Caki2 (cell line): ENCODE measurements at places on chromosomes 5 and 9.

DNA sequence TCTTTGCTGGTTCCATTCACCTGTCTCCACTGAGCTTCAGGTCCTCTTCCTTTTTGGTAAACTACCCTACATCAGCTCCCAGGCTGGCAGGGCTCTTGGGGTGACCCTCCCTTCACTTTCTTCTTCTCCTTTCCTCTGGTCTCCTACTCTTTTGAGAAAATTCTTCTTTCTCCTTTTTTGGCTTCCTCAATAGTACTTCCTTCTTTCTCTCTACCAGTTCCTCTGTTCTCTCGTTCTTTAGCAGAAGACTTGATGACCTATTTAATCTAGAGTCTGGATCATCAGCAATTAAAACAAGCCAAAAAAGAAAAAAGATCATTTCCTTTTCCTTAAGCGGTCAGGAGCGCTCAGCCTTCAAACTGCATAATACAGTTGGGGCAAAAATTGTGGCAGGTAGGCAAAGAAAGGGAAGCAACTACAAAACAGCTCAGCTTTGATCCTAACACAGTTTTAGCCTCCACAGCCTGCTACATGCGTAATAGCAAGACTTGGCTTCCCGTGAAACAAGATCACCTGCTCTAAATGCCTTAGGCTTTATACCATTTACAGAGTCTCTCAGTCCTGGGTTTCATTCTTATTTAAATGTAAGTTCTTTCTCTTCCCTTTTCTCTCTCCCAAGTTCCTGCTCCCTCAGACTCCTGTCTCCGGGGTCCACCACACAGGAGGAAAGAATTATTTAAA lies 14.0 kb upstream of the GSN start:
- no peak for DNase-seq

DNA sequence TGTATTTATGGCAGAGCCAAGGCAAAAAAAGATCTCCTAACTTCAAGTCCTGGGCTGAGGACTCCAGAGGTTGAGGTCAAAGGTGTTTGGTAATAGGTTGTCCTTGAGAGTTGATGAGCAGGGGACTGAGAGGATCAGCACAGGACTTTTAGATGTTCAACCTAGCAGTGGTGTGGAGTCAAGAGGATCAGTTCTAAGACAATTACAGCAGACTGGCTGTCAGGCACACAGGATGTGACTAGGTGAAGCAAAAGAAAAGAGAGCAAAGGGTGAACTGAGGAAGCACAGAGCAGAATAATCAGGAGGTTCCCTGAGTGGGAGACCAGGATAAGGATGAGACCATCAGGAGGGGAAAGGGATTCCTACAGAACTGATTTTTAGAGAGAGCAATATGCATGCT lies 10.9 kb downstream of the GZMA start:
- no peak for DNase-seq

- peak; percentile 24 for DNase-seq
Observed at GRCh38 chr9:806285-807156, 35.0 kb upstream of the DMRT1 start.

DNA sequence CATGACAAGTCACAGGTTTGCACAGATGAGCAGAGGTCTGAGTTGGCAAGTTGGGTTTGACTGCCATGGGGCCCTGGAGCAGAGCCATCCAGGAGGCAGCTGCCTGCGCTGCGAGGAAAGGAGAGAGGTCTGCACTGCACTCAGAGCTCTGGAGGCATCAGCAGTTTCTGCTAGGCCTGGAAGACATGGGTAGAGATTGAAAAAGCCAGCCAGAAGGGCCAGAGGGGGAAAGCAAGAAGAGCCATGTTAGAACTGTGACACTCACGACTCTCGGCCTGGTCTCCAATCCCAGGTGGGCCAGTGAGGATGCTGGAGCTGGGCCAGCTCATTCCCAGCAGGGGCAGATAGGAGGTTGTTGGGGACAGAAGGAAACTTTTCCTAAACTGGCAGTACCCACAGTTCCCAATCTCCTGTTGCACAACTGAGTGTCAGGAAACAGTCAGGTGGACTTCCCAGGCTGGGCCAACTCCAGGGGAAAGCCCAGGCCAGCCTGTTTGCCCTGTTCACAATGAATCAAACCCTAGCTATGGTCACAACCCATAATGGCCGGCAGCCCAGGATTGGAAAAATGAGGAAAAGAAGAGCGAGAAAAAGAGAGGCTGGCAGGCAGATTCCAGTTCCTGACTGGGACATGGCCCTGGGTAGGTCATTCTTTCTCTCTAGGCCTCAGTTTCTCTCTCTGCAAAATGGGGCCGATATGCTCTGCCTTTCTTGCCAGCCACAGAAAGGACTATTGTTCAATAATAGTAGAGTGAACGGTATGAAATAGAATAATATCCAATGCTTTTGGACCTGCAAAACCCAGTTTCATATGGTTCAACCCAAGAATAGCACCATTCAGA lies 7.8 kb upstream of the ORM1 start:
- DNase-seq: no peak

DNA sequence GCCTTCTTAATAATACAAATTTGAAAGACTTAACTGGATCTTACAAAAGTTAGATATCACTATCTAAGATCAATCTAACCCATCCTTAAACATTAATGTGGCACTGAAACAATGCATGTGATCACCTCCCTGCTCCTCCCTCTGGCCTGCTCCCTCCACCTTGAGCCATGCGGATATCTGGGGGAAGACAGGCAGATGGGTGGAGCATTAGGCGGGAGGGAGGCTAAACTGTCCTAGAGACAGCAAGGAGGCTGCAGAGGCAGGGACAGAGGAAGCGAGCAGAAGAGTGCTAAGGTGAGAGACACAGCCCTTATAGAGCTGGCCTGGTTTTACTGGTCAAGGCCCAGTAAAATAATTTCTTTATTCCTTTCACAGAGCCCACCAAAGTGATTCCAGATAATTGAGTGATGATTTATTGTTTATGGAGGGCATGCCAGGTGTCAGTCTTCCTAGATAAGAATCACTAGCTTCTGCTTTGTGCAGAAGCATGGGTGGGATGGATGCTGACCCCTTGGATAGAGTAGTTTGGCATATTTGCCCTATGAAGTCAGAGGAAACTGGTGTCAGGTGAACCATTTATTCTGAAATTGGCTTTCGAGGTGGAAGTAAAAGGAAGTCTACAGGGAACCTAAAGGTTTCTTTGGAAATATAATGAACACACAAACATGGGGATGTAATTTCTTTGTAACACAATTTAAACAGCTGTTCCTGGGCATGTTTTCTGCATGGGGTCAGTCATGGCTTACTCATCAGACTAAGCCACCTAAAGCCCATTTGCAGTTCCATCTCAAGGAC lies 188.3 kb downstream of the GNAQ start:
- no peak for DNase-seq

- DNase-seq: no peak
Observed at GRCh38 chr5:68037546-68037945, 178.0 kb upstream of the PIK3R1 start.

DNA sequence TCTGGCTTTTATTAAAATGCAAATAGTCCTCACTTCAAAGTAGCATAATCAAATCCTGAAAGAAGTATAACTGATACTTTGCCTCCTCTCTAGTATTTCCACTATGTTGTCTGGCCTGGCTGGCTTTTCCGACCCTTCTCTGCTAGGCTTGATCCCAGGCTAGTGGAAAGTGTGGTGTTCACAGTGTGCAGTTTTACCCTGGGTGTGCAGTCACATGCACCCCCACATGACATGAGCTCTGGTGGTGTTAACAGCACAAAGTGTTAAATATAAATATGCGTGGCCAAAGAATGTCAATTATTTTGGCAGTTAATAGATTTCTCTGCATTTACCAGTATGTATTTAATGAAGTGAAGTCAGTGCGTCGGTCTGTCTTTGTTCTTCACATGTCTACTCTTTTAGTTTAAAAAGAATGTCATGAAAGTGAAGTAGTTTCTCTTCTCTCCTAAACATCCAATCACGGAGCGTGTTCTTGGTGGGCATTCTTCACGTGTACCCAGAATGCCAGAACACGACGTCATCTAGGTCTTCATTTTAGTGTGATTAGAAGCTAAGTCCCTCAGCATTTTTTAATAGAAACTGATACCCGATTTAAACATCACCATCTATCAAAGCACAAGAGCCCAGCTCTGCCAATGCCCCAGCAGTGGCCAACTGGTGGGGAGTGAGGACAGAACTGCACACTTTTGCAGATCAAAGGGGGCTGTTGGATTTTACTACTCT lies 286.4 kb downstream of the FANCC start:
- DNase-seq: no peak

DNA sequence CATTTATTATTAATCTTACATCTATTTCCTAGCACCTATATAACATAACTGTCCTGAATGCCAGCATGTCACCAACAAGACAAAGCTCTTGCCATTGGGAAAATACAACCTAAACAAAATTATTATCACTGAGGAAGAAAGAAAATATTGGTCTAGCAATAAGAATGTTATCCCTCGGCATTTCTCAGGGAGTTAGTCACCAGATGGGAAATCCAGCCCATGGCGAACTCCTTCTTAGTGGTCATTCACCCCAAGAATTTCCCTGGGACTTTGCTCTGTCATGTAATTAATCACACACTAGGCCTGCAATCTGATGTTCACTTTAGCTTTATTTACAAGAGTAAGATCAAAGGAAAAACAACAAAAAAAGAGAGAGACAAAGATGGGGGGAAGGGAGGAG lies 56.1 kb upstream of the TAS2R1 start:
- DNase-seq: peak; percentile 64

- no peak for DNase-seq
Observed at GRCh38 chr5:95076395-95077185, 208.3 kb downstream of the MCTP1 start.

- no peak for DNase-seq
Observed at GRCh38 chr9:7906783-7907550, 107.4 kb upstream of the DMAC1 start.

DNA sequence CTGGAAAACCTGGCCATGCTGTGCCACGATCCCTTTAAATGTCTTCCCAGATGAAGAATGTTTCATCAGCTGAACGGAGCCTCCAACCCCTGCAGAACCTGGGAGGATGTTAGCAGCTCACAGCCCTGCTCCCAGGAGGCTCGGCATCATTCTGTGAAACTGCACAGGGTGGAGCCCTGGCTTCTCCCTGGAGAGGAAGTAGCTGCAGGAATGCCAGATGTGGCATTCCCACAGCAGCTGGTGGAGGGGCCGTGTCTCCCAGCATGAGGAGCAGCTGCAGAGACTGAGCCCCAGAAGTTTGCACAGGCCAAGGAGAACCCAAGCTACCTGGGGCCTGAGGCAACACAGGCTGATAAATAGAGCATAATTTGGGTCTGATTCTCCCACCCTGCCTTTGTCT lies 165.8 kb upstream of the MAP3K1 start:
- no peak for DNase-seq

- no peak for DNase-seq
Observed at GRCh38 chr5:151739939-151740335, 18.5 kb downstream of the ATOX1 start.

GRCh38 chr9:105154723-105155191 lies 89.7 kb upstream of the SLC44A1 start:
- peak; percentile 59 for DNase-seq

DNA sequence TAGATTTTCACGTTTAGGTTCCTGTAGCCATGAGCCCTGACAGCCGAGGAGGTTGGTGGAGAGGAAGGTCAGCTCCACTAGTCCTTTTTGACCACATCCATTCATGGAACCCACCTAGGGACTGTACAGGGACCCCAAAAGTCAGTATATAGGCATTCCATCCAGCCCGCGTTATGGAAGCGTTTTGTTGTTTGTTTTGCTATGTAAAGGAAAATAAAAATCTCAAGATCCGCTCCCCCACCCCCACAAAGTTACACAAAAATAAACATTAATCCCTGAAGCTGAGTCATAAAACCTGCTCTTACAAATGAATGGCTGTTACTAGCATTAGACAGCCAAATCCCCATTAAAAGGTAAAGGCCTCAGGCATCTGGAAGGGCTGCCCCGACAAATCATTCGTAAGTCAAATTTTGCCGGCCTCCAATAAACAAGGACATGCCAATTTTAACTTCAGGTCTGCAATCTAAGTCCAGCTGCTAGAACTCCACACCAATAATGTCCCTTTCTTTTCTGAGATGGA lies 292.9 kb downstream of the MED10 start:
- no peak for DNase-seq

- DNase-seq: peak; percentile 52
Observed at GRCh38 chr5:170614720-170615119, 110.9 kb downstream of the KCNIP1 start.

DNA sequence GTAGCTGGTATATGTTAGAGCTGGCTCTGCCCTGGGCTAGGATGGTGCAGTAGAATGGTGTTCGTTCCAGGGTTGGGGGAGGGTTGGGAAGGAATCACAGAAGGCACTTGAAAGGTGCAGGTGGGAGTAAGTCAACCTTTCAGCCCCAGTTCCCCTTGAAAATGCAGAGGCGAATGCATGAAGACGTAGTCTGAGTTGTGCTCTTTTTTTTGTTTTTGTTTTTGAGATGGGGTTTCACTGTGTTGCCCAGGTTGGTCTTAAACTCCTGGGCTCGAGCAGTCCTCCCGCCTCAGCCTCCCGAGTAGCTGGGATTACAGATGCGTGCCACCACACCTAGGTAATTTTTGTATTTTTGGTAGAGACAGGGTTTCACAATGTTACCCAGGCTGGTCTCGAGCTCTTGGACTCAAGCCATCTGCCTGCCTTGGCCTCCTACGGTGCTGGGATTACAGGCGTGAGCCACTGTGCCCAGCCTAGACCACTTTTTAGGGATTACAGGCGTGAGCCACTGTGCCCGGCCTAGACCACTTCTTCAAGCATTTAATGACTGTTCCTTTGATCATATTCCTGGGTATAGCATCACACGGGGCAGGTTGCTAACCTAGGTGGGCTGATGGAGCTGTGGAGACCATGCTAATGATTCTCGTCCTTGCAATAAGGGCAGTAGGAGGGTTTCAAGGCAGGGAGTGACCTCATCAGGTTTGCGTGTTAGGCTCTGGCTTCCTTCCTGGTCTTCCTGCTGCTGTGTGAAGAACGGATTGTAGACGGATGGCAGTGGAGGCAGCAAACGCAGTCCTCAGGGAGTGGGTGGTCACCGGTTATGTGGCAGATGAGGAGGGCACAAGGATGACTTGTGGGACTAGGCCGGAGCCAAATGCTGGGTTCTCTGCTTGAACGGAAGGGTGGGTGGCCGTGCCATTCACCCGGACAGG lies 13.7 kb downstream of the EHMT1 start:
- no peak for DNase-seq

GRCh38 chr9:92610470-92611420 lies 59.2 kb downstream of the IPPK start:
- no peak for DNase-seq

DNA sequence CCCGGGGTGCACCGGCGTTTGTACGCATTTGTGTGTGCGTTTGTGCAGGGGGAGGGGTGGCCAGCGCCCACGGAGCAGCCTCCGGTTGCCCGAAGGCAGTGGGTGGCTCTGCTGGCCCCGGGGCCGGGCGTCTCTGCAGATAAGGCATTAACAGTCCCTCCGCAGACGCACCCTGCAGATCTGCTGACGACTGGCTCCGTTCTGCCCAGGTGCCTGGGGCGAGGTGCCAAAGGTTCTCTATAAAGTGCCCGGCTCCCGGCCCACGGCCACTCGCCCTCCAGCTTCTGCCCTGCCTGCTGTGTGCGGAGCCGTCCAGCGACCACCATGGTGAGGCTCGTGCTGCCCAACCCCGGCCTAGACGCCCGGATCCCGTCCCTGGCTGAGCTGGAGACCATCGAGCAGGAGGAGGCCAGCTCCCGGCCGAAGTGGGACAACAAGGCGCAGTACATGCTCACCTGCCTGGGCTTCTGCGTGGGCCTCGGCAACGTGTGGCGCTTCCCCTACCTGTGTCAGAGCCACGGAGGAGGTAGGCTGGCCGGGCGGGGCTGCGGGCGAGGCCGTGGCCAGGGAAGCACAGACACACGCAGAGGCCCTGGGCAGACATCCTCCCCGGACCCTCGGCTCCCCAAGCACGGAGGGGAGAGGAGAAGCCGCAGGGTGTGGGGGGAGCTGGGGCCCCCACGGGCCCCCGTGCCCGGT lies at the start of gene SLC6A19:
TSS of gene SLC6A19 (plus strand) at position 269 of the 699 bp plus-strand sequence. CDS start at position 325, 56 bp downstream.
- no peak for DNase-seq

GRCh38 chr5:131959906-131960305 lies 14.4 kb upstream of the MEIKIN start:
- no peak for DNase-seq
